NCI-H1105 (cell line): ENCODE measurements at places on chromosomes 13 and 19.

DNA sequence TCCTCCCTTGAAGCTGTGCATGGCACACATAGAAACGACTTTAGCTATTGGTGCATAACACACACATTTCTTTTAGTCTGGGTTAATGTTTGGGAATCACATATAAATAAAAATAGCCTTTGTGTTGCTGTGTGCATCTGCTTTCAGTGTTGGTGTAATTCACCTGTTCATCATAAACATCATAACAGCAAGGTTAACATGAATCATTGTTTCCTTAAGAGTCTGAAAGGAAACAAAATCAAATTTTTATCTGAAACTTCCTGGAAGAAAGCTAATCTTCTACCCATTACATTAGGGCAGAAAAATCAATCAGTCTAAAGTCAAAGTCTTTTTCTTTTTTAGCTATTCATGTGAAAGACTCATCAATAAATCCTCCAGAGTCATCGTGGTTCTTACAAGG, 35.0 kb upstream of the TNFSF11 start:
- DNase-seq = no peak

- DNase-seq = peak; percentile 42
Measured at GRCh38 chr19:33390101-33390907, 16.8 kb downstream of the CEBPG start.

- DNase-seq = no peak
Measured at GRCh38 chr19:49324801-49325576, at the start of gene SLC6A16. Gene SLC6A16, minus strand, starts transcription at chr19:49325191. Its CDS starts 13,844 bp downstream, at chr19:49311347.

- DNase-seq = no peak
Measured at GRCh38 chr19:5929625-5930024, 15.6 kb downstream of the CAPS start.

DNA sequence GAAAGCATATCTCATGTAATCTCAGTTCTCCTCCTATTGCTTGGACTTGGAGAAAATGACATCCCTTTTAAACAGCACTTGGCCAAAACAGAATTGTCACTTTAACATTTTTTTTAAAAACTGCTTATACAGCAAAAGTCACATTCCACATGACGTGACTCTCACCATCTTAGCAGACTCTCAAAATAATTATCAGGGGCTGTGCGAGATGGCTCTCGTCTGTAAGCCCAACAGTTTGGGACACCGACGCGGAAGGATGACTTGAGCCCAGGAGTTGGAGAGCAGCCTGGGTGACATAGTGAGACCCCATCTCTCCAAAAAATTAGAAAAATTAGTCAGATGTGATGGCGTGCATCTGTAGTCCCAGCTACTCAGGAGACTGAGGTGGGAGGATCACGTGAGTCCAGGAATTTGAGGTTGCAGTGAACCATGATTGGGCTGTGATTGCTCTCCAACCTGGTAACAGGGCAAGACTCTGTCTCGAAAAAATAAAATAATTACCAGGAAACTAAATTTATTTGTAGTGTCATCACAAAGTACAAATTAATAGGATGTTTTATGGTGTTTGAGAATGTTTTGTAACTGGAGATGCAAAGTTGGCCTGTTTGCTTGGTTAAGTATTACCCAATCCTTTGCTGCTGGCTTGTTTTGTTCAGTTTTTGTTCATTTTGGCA, 8.8 kb downstream of the SAFB start:
- no peak for DNase-seq

DNA sequence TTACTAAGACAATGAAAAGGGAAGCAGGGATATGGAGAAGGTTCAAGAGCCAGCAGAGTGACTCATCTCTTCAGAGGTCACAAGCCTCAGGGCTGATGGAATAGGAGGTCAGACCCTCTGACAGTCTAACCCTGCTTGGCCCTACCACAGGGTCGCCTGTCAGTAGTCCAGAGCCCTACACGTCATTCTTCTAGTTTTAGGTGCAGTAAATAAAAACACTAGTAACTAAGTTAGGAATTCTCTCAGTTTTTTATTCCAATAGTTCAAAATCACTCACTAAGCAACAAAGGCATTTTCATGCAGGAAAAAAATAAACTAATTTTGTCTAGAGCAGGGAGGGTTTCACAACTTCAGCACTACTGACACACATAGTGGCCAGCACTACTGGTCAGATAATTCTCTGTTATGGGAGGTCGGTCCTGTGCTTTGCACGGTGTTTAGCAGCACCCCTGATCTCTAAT, 27.2 kb downstream of the FOXO1 start:
- no peak for DNase-seq

GRCh38 chr19:49884760-49885159, 7.3 kb downstream of the TBC1D17 start:
- DNase-seq = no peak

DNA sequence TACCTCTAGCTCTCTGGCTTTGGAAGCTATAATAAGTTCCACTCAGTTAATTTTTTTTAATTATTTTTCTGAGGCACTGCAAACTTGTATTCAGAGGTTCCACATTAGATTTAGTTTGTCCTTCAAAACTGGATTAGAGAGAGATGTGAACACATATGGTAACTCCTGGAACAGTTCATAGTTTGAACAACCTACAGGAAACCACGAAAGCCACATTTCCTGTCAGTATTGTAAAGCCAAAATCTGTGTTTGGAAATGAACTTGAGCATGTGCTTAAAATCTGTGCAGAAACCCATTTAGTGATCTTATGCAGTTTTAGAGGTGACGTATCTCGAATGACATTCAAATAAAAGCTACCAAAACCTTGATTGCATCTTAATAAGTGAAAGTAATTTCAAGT, 1952.0 kb downstream of the OLFM4 start:
- DNase-seq = no peak

DNA sequence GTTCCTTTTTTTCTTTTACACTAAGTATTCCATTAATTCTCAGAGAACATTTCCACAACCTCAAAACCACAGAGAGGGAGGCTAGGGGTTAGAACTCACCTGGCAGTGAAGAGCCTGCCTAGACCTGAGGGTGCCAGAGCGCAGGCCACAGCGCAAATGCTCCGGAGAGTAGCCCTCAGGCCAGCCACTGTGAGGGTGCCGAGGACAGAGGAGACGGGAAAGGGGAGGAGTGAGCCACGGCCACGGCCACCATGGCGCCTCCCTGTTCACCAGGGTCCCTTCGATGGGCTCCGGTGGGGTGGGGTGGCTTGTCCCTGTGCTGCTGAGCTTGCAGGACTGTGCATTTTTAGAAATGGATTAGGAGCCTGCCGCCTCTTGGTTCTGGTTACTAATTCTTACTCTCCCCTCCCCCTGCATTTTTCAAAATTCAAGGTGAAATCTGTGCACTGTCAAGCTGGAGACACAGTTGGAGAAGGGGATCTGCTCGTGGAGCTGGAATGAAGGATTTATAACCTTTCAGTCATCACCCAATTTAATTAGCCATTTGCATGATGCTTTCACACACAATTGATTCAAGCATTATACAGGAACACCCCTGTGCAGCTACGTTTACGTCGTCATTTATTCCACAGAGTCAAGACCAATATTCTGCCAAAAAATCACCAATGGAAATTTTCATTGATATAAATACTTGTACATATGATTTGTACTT, 58.8 kb downstream of the GGACT start:
- no peak for DNase-seq

DNA sequence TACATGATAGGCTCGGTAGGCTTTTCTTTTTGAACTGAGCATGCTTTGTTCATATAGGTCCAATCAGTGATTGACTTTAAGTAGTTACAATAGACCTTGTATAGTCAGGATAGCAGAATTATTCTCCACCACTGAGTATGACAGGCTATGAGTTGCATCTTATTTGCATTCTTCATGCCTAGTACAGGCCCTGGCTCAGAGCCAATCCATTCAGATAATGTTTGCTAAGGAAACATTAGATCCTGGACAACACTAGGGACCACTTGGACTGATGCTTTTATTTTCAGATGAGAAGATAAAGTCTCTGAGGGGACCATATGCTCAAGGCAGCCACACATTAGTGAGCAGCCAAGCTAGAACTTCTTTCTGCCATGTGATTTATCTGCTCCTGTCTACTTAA, 133.9 kb downstream of the KL start:
- DNase-seq = no peak

DNA sequence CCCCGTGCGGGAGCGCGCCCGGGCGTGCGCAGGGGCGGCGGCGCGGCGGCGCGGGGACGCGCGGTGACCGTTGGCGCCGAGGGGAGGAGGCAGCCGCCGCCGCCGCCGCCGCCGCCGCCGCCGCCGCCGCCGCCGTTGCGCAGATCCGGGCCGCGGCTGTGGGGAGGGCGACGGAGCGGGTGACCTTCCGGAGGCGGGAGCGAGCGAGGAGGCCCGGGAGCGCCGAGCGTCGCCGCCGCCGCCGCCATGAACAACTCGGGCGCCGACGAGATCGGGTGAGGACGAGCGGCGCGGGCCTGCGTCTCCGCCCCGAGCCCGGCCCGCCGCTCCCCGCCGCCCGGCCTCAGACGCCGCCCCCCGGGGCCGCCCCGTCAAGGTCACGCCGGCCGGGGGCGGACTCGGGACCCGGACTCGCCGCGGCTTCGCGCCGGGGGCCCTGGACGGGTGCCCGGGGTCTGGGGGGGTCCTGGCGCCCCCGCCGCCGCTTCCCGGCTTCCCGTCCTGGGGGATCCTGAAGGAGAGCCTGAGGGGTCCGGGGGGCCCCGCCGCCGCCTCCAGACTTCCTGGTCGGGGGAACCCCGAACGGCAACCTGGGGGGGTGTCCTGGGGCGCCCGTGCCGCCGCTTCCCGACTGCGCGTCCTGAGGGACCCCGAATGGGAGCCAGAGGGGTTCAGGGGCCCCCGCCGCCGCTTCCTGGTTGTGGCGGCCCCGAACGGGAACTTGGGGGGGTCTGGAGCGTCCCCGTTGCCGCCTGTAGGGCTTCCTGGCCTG, at the start of gene DAZAP1:
Gene DAZAP1 (plus strand): TSS at position 59 of the 772 bp plus-strand sequence. CDS start 188 bp downstream, at position 247.
- DNase-seq = no peak

GRCh38 chr19:54436031-54436523, 12.9 kb upstream of the LENG8 start:
- no peak for DNase-seq

- no peak for DNase-seq
Measured at GRCh38 chr19:53877361-53877766, 4.6 kb upstream of the PRKCG start.

DNA sequence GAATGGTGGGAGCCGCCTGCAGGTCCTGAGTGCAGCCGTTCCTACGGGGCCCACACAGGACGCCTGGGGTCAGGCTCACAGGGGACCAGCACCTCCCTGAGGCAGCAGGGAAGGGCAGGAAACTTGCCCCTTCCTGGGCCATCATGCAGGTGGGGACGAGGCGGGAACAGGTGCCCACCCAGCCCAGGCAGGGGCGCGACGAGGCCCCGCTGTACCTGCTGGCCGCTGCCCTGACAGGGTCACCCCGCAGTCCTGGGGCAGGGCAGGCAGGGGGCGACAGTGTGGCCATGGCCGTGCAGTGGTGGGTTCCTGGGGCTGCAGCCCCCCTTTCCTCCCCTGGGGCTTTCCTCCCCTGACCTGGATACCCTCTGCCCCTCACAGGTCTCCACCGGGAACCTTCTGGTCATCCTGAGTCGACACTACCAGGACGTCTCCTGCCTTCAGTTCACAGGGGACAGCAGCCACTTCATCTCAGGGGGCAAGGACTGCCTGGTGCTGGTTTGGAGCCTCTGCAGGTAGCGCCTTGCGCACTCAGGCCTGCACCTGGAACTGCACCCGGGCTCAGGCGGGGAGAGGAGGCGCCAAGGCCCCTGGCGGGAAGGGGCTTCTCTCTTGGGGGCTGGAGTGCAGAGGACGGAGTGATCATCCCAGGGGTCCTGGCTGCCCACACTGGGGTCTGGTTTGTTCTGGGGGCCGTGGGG, 5.4 kb downstream of the WDR18 start:
- DNase-seq = no peak

DNA sequence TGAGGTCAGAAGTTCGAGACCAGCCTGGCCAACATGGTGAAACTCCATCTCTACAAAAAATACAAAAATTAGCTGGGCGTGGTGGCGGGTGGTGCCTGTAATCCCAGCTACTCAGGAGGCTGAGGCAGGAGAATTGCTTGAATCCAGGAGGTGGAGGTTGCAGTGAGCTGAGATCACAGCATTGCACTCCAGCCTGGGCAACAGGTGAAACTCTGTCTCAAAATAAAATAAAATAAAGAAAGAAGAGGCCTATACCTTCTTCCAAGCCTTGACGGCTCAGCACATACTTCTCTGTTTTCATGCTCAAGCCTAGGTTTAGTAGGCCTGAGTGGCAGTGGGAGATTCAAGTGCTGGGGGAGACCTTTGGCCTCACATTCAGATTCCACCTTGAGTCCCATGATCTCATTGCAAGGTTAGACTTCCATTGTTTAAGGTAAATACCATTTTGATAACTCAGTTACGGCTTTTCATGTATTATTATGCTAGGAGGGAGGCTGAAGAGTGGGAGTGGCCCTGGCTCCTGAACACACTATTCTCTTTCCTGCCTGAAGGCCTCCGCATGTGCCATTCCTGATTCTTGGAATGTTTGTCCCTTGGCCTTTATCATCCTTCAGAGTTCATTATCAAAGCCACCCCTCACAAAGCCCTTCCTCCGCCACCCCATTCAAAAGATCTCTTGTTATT, 1.6 kb upstream of the SPINT2 start:
- no peak for DNase-seq

DNA sequence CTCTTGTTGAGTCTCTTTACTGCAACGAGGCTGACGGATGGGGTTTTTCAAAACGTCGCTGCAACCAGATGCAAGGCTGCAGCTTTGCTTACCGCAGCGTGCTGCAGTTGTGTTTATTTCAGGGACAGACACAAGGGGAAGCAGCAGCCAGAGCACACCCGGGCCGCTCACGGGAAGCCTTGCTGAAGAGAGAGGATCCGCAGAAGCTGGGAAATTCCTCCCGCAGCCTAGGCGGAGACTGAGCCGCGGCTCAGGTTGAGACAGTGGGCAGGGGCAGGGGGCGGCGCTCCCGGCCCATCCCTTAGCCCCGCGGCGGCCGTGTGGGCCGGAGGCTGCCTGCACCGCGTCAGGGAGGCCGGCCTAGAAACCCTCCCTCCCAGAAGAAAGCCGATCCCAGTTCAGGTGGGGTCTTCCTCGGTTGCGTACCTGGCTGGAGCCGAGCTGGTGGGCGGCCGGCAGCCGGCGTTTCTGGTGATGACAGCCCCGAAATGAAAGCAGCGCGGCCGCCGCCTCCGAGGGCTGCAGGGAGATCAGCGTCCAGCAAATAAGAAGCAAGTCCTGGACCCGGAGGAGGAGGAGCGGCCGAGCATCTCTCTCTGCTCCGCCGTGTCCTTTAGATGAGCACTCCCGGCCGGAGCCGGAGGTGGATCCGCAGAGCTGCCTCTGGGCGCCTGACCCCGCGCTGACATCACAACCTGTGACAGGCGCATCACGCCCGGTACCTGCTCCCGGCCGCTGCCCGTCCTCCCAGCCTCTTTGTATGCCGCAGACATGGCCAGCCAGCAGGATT, at the start of gene FRY:
Gene FRY (plus strand): TSS at position 750 of the 790 bp plus-strand sequence. CDS start 22 bp downstream, at position 772.
- DNase-seq = peak; percentile 37

DNA sequence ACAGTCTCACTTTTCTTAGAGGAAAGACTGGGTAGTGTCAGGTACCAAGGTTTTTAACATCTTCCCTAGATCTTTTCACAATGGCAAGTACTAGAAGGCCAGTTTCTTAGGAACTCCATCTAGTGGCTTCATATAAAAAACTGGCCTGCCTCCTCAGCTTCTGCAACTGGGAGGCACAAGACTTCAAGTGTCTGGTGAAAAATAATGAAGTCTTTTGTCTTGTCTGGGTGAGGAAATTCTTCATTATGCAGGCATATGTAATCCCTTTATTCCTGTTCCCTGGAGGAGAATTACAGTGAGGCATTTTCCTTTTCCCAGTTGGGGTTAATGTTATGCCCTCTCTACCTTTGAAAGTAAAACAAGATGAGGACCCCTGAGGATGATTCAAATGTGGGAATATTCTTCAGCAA, 300.5 kb downstream of the NALCN start:
- DNase-seq = no peak

- DNase-seq = no peak
Measured at GRCh38 chr19:57778336-57778735, 8.9 kb downstream of the ZNF586 start.

GRCh38 chr13:77409412-77409811, 82.5 kb upstream of the MYCBP2 start:
- no peak for DNase-seq
